ENCODE measurements at places on chromosomes 1 and 21.

GRCh38 chr1:2969845-2970291, 51.4 kb upstream of the ACTRT2 start:
- no peak for DNase-seq

DNA sequence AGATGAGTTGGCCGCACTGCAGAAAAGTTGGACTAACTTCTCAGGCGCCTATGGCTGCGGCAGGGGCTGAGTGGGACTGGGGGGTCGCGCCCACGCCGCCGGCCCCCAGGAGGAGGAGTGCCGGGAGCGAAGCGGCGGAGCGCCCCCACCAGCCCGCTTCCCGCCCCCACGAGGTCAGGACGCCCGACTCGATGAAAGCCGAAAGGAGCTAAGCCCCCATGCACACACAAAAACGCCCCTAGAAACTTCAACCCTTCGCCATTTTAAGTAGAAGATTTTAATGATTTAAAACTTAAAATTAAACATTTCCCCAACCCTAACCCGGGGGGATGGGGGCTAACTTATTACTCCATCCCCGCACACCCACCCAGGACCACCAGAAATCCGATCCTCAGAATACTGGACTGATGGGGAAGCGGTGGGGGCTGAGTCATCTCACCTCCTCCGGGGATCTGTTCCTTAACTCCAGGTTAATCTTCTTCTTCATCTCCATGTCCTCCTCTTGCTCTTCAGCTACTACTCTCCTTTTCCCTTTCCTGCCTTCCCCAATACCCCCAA, 539 bp downstream of the ANP32E start:
- peak; percentile 47 for DNase-seq

- no peak for DNase-seq
Measured at GRCh38 chr1:42163114-42163513, 1.4 kb downstream of the GUCA2A start.

DNA sequence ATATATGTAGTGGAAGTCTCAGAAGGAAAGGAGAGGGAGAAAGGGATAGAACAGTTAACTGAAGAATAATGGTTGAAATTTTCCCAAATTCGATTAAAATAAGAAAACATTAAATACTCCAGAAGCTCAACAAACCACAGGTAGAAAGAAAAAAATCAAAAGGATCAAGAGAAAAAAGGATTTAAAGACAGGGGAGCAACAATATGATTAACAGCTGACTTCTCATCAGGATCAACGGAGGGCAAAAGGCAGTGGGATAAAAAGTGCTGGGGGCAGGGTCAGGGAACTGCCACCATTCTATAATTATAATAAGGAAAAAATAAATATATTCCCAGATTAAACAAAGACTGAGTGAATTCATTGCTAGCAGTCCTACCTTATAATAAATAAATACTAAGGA, 55.3 kb downstream of the CDKN2C start:
- DNase-seq: no peak

GRCh38 chr1:111843177-111843576, 87.5 kb downstream of the DDX20 start:
- DNase-seq: no peak

GRCh38 chr1:91171898-91172297, 150.1 kb upstream of the ZNF644 start:
- no peak for DNase-seq
